Fibroblast of skin of scalp (primary cell): ENCODE measurements at places on chromosomes 11 and 22.

GRCh38 chr22:32590556-32590955 is 115.9 kb downstream of the FBXO7 start:
- peak; percentile 25 for DNase-seq

DNA sequence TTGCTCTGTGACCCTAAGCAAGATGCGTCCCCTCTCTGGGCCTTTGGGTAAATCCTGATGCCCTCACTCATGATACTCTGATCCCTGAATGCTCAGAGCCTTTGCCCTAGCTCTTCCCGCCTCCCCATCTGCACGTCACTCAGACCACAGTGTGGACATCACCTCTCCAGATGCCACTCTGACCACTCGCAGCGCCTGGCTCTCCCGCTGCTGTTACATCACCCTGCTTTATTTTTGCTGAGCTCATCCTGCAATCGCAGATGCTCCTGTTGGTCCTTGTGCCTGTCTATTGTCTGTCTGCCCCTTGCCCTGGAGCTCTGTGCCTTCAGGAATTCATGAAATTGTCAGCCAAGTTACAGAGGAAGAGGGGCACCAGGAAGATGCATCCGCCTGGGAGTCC is 5.5 kb downstream of the OSM start:
- DNase-seq, result no peak

DNA sequence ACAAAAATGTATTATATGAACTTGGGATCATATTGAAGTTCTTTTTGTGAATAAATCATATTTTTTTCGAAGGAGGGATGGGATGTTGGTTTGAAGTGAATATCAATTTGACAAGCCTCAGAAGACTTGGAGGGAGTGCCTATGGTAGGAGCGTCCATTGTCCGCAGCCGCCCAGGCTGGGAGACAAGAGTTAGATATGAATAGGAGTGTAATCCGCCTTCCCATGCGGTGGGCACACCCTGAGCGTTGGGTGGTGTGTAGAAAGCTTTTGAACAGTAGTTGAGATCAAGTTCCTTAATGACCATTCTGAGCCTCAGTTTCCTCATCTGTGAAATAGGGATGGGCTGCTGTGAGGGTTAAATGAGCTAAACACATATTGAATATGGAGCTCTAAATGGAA is 7.0 kb downstream of the CD82 start:
- no peak for DNase-seq

GRCh38 chr22:40463017-40463631 is 92.7 kb downstream of the SGSM3 start:
- DNase-seq, result no peak

DNA sequence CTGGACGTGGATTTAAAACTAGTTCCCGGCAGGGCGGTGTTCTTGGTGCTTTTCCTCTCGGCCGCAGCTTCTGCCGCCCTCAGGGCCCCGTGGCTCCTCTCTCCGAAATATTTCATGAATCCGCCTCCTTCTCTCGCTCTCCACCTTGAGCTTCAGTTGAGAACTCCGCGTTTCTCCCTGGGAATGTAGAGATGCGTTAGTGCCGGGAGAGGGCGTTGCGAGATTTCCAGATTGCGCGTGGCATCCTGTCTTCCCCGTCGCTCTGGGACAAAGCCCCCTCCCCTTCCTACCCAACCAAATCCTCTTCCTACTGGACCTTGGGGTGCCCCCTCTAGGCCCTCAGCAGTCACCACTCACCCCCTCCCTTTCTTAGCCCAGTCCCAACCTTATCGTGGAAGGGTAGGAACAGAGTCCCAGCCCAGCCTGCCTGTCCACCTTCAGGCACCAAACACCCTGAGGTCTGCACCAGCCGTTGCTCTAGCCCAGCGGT is 15.5 kb upstream of the RAC2 start:
- peak; percentile 58 for DNase-seq

DNA sequence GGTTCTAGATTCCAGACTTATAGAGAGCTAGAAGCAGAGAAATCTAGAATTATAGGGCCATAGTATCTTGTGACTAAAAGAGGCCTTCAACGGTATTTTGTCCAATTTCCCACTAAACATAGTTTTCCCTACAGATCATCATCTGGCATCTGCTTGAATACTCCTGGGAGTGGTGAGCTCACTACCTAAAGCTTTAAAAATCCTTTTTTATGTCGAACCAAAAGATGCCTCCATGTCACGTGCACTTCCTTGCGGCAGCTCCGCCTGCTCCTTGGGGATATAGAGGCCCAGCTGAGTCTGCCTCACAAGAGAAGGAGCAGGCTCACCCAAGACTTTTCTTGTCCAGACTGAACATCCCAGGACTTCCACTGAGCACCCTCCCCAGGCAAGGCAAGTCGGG is 4.3 kb upstream of the MB start:
- peak; percentile 44 for DNase-seq
